8988T (cell line): ENCODE measurements at places on chromosomes 3 and 15.

DNA sequence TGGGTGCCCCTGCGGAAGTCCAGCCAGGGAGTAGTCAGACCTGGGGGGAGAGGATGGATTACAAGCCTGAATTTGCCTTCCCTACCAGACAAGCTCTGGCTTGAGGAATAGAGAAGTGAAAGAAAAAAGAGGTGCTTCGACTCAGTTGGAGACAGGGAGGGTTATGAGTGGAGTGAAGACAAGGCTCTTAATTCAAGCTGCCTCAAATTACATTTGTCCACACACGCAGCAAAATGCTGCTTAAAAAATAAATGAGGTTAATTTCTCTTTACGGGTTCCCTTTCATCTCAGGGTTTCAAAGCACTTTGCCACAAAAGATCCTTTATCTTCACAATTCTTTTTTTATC lies 49.0 kb upstream of the SLC4A7 start:
- no peak for DNase-seq

DNA sequence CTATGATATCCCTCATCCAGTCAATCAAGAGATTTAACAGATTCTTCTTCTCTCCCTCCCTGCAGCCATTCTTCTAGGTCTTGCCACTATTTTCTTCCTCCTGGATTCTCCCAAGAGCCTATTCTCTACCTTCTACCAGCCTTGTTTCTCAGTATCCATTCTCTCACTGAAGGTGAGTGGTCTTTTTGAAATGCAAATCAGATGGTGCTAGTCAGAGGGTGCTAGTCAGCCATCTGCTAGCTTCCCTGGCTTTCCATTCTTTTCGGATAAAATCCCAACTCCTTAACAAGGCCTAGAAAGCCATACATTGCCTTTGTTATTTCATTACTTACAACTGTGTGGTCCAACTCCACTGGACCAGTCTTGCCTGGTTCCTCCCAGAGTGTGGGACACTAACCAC lies 734.3 kb upstream of the CFAP20DC start:
- no peak for DNase-seq

GRCh38 chr3:189947948-189948723 lies 172.6 kb downstream of the P3H2 start:
- DNase-seq = no peak

GRCh38 chr3:196067439-196067838 lies 14.5 kb downstream of the TFRC start:
- no peak for DNase-seq

GRCh38 chr3:155233213-155233612 lies 60.3 kb downstream of the STRIT1 start:
- no peak for DNase-seq

DNA sequence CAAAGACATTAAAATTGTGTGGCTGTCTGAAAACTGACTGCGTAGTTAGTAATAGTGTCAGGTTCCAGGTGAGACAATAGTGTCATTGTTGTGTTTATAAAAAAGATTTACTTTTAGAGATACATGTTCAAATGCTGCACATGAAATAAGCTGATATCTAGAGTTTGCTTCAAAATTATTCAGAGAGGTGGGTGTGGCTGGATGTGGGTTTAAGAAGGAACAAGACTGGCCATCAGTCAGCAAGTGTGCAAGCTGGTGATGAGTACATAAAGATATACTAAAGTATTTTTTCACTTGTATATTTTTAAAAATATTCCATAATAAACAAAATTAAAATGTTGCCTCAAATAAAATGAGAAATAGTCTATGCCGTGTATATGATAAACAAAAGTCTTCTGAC lies 190.6 kb downstream of the ARRDC4 start:
- no peak for DNase-seq

DNA sequence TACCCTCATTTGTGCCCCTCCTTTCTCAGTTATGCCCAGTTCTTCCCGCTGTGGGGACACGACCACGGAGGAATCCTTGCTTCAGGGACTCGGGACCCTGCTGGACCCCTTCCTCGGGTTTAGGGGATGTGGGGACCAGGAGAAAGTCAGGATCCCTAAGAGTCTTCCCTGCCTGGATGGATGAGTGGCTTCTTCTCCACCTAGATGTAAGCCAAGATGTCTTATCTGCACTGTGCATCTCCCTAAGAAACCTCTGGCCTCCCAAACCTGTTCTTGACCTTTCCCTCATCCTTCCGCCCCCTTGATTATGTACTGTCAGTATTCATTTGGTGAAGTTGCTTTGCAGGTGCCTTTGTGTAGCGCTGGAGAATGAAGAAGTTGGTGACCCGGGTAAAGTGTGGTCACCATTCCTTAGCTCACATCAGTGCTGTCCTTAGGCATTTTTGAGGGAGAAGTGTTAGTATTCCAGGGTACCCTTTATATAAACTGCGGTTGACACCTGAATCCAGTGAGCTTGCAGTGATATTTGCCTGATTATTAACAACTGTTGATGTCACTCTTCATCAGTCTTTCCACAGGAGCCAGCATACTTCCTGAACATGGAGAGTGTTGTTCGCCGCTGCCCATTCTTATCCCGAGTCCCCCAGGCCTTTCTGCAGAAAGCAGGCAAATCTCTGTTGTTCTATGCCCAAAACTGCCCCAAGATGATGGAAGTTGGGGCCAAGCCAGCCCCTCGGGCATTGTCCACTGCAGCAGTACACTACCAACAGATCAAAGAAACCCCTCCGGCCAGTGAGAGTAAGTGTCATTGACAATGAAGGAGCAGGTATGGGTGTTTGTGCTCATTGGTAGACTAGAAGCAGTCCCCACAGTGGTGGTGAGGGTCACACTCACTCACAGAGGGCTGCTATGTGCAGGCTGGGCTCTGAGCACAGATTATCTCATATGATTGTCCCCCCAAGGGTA lies 966 bp downstream of the ALAS1 start:
- DNase-seq = no peak

DNA sequence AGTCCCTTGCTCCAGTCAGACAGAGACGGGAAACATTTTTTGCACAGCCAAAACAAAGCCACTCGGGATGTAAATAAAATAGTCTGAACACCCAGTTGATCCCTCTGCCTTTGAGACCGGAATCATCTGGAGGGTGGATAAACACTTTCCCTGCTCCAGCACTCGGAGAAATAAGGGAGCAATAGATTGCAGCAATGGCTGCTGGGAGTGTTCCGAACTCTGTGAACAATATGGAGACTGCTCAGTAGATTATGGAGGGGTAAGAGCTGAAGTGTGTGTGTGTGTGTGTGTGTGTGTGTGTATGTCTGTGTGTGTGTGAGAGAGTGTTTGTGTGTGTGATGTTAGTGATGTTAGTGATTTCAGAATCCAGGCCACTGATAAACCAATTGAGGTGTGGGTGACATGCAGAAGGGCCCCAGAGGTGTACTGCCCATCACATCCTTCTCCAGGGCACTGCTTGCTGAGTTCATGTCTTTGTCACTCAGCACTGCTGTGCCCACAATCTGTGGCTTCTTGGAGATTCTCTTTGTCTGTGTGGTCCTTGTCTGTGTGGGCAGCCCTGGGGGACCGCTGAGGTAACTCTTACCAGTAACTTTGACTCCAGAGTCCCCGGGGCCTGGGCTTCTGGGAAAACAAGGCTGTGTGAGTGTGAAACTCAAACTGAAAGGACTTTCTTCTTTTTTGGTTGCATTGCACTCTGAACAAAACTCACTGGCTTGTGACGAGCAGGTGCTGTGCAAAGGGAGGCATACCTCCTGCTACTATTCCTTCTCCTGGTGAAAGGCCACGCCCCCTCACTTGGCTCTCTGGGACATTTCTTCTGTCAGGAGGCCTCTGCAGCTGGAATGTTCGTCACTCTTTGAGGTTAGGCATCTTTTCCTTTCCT lies 23.0 kb downstream of the CRYGS start:
- no peak for DNase-seq

DNA sequence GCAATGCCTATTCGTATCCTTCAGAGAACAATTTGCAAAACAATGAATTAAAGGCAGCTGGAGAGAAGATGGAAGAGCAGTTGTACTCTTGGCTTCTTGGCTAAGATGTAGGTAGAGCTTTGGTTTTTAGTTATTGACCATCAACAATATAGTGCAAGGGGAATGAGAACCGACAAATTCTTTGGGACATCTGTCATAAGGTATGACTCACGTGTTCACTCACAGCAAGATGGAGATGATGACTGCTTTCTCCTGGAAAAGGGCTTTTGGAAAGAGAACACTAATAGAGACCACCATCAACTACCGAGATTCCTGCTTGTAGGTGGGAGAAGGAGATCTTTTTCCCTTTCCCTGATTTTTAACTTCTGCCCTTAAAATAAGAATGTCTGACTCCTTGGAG lies 234.9 kb downstream of the NTRK3 start:
- no peak for DNase-seq

GRCh38 chr15:26166429-26166828 lies 303.3 kb upstream of the ATP10A start:
- no peak for DNase-seq

DNA sequence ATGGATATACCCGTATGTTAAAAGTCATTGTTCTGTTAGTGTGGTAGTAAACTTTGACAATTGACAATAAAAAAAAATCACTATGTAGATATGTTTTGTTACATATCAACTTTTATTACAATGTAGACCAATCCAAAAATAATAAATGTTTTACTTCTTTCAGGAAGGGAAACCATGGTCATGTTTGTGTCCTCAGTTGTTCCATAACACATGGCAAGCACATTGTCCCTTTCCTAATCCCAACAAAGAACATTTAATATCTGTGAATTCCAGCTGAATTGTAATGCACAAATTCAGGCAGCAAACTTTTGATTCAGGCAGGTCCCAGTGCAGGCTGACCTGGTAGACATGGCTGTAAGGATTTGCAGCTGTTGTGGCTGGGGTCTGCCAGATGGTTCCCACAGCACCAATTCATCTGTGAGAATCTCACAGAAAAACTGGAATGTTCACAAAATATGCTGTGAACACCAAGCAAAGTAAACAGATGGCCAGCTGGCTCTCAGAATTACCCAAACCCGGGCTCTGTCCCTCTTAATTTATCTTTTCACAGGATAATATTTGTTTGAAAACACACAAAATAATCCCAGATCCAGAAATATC lies 1.9 kb upstream of the SPG21 start:
- DNase-seq = no peak

- DNase-seq = no peak
Observed at GRCh38 chr3:66095295-66096001, 56.7 kb upstream of the MAGI1 start.

- DNase-seq = no peak
Observed at GRCh38 chr3:82093641-82094040, 332.2 kb upstream of the GBE1 start.

GRCh38 chr15:99435113-99435695 lies 130.6 kb upstream of the MEF2A start:
- no peak for DNase-seq

DNA sequence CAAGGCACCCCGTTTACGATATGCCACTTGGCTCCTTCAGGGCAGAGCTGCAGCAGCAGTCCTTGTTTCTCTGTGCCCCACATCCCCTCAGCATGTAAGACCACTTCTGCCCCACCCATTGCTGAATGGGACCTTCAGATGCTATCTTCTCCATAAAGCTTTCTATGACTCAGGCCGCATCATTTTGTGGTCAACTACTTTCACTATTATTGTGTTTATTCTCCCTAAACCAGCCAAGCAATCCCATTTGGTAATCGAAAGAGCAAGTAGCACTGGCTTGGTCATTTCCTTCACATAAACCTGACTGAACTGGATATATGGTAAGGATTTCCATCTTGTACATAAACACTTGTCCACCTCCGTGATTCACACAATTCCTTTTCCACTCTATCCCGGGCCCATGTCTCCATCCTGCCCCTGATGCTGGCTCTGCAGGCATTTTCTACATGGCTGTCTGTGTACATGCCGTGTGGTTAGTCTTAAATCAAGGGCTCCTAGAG lies 25.7 kb downstream of the LIPC start:
- no peak for DNase-seq

GRCh38 chr15:30956216-30957124 lies 35.0 kb downstream of the MTMR10 start:
- DNase-seq = no peak

DNA sequence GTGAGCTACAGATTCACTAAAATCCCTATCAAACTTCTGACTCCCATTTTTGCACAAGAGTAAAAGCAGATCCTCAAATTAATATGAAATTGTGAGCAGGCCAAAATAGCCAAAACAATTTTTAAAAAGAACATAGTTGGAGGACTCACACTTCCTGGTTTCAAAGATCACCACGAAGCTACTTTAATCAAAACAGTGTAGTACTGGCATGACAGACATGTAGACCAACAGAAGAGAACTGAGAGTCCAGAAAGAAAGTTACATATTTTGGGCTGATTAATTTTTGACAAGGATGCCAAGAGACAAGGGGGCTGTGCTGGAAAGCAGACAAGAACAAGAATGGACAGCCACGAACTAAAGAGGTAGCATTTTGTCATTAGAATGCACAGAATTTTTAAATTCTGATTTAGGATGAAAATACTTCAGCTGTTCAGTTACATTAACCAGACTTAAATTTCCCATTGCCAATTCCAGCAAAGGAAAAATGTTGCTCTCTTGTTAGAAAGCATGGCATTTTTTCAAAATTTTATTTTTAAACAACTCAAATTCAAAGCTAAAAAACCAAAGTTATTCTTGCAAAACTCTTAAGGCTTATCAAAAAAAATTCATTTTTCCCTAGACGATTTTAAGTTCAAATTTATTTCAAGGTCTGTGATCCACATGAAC lies 14.0 kb downstream of the RYK start:
- DNase-seq = no peak

DNA sequence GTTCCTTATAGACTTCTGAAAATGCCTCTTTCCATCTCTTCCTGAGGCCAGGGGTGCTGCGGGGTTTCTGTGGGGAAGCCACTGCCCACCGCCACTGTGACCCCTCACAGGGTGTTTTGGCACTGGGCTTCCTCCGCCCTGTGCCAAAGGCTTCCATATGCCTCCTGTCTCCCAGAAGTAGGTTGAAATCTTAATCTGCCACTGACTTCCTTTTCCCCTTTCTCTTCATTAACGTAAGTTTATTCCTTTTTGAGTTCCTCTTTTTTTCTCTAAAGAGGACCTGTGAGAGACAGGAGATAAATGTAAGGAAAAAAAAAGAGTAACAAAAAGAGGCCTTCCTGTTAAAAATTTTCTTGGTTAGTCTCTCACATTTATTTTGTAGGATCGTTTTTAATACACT lies 220.5 kb downstream of the CTNNB1 start:
- no peak for DNase-seq

- no peak for DNase-seq
Observed at GRCh38 chr3:127221446-127222035, 28.6 kb downstream of the PRR23E start.

- DNase-seq = no peak
Observed at GRCh38 chr3:188906236-188906635, 265.5 kb upstream of the TPRG1 start.

GRCh38 chr3:168342946-168343850 lies 247.5 kb upstream of the GOLIM4 start:
- DNase-seq = no peak
